ENCODE measurements at places on chromosomes 4 and X.

DNA sequence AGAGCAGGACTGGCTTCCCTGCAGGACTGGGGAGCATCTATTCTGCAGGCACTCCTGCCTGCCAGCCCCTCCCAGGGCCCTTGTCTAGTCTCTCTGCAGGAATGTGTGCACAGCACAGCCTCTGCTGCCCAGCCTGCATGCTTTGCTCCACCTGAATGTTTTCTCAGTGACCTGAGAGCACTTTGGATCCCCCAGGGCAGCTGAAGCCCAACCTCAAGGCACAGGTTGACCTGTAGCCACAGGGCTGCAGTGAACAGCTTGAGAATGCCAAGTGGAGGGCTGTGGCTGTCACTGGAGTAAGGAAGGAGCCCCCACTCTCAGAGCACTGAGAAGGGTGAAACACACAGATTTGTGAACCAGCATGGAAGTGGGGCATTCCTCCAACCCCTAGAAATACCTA, 760.2 kb downstream of the STIM2 start:
- no peak for DNase-seq

DNA sequence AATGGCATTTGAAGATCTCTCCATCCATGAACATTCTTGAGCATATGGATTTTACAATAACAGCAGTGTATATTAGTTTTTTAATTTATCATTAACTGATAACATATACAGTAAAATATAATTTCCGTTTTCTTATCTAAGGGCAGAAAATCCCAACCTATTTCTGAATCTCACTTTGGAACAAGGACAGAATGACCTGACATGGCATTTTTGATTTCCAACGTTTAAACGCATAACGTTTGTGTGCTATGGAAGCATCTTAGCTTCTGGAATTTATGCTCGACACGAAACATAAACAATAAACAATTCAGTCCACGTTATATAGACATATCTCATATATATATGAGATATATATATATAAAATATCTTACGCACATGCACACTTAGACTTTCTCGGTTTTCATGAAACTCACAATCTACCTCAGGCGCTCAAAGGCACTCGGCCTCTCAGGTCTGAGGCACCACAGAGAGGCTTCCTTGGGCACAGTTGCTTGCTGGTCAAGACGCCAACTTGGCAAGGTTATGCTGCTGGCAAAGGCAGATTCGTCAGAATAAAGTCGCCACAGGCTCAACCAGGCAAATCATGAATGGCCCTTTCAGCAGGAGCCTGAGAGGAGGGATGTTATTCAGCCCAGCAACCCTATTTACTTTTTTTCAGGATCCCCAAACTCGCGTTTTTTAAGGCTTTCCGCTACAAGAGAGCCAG, 1.0 kb upstream of the UGT8 start:
- DNase-seq, result no peak

DNA sequence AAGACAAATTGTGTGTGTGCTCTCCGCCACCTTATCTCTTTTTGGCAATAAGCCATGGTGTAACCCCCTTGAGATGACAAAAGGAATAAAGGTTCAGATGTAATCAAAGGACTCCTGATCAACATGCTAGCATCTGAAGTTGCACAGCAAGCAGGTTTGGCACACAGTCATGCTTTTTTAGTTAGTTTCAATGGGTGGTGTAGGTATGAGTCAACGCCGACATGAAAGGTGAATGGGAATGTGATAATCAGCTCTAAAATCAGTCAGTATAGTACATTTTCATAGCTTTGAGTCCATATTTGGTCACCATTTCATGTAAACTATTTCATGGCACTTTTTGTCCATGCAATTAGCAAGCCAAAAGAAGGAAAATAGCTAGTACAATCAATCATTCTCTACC, 50.4 kb upstream of the ETNPPL start:
- DNase-seq, result no peak

DNA sequence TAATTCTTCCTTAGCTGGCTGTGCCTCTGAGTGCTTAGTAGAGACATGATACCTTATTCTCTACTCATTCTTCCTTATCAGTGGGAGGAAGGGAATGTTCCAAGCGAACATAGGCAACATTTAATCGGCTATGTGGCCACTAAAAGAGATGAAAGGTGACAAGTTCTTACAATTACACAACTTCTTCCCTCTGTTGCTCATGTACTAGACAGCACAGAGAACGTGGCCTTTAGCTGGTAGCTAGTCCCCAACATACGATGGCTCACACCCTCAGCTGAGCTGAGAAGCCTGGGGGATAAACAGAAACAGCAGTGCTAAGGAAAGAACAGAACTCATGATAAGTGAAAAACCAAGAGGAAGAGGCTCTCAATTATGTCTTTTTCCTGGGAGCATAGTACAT, 52.2 kb downstream of the APOO start:
- DNase-seq, result no peak

DNA sequence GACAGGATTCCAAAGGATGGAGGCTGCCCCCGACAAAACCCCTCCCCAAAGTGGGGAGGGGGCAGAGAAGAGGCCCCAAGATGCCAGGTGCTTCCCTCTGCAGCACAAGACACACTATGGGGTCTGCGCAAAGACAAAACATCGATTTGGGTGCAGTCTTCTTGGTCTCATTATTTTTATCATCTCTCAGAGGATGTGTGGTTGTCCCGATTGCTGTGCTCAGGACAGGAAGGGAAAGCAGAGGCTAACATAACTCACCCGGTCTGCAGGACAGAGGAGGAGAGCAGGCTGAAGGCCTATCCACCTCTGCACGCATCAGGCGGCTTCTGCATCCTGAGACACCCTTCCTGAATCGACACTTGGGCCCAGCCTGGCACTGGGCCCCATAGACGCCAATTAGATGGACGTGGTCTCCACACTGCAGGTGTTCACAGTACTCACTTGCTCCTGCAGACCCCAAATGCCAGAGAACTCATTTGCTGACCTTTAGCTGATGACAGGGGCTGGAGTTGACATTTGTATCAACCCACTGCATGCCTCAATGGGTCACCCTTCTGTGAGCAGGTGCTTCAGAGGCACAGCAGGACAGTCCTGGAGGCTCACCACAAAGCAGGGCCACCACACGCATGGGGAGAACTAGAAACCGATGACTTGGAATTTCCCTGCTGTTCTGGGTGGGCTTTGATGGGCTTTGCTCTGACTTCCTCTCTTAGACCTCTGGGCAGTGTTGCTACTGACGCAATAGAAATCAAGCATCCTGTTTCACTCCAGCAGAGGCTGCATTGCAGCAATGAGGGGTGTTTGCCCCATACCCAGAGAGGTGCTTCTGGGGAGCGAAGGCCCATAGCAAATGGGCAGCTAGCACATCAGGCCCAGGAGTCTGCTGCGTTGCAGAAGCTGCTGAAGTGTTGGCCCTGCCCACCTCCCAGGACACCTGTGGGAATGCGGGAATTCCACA, 96.3 kb upstream of the ENPP6 start:
- no peak for DNase-seq

GRCh38 chr4:108396900-108397497, 223.4 kb upstream of the RPL34 start:
- DNase-seq, result no peak

GRCh38 chr4:7734651-7735260, 204.9 kb downstream of the AFAP1 start:
- DNase-seq, result no peak

DNA sequence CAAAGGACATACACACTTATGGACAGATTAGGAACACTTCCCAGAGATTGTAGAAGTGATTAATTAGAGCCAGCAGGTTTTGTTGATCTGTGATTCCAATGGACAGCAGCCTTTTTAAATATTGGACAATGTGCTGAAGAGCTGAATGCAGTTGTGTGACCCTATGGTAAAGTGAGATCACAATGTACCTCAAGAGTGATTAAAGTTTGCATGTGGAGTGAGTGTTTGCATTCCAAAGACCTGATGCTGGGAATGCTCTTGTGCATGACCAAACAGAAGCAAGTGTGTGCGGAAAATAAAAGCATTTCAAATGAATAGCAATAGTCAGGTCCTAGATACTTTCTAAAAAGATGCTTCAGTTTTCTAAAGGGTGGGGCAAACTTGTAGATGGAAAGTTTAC, 154.1 kb downstream of the BANK1 start:
- no peak for DNase-seq

DNA sequence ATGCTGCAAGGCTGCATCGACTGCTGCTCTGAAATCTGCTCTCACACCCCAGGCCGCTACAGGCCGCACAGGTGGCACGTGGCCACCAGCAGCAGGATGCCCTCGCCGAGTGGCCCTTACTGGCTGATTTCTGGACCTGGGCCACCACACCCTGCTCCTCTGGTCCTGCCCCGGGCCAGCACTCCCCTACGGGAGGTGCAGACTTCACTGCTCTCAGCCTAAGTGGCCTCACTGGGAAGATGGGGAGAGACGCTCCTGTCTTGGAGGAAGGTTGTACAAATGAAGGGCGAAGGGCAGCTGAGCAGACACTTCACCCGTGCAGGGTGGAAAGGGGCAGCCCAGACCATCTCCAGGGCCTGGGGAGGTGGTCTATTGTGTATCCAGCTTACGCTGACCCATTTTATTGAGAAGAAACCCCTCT, 72.5 kb downstream of the ACOX3 start:
- DNase-seq, result no peak

DNA sequence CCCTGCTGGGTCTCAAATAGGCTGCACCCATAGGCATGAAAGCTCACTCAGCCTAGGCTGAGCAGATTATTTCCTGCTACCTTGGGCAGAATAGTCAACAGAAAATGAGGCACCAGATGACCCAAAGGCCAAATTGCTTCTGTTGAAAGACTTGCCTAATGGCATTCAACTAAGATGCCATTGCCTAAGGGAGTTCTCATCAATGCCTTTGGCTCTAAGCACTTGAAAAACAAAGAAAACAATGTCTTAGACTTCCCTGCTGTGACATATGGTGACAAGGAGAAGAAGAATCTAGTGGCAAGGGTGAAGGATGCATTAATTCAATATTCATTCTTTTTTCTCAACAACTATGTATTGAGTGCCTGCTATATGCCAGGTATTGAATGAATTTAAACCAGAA, 25.7 kb upstream of the PCDH19 start:
- DNase-seq, result no peak

DNA sequence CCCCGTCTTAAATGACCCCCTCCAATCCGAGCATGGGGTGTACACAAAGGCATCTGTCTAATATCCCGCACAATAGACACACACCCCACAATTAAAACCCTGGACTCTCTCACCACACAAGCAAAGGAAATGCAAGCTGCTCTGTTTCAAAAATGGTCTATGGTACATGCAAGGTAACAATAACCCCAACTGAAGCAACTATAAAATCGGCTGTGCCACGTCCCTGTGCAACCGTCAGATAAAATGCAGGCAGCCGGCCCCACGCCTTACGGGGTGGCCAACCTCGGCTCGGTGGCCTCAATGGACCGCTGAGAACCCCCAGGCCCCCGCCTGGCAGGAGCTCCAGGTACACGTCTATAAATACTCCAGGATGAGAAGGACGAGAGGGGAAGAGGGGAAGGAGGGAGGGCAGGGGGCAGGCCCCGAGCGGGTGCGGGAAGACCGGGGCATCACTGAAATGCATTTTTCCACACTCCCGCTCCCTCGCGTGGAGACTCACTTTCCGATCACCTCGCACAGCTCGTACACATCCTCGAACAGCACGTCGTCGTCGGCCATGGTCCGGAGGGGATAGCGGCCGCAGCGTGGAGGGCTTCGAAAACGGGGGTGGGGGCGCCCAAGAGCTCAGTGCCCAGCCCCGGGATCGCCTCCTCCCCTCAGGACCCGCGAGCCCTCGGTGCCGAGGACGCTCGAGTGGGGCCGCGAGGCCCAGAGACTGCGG, 763 bp downstream of the CASK start:
- no peak for DNase-seq

- DNase-seq, result no peak
These were observed 49.4 kb downstream of the RHOH start for GRCh38 chr4:40246011-40246900.

GRCh38 chrX:21802054-21802670, 37.3 kb upstream of the MBTPS2 start:
- no peak for DNase-seq

DNA sequence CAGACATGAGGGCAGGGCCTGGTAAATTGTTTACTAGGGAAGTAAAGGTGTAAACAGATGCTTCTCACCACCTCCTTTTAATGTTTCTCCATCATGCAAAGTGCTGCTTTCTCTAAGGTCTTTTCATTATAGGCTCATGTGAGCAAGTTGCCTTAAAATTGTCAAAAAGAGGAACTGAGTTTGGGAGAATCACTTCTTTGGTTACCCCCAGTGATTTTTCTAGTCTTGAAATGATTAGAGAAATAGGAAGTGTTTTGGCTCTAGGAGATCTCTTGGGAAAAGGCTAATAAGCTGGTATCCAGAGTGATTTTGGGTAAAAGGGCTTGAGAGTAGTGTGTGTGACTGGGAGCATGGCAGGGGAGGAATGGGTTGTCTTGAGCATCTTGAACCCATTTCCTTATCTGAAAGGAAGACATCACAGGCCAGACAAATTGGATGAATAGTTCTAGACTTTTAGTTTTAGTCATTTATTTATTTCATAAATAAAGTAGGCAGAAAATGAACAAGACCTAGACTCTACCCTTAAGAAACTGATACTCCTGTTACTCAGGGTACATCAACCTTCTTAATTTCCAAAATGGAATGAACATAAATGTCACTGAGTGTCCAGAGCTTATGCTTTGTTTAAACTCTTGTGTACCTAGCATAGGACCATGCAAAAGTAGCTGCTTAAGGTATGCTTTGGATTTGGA, 14.2 kb downstream of the GRPR start:
- no peak for DNase-seq

DNA sequence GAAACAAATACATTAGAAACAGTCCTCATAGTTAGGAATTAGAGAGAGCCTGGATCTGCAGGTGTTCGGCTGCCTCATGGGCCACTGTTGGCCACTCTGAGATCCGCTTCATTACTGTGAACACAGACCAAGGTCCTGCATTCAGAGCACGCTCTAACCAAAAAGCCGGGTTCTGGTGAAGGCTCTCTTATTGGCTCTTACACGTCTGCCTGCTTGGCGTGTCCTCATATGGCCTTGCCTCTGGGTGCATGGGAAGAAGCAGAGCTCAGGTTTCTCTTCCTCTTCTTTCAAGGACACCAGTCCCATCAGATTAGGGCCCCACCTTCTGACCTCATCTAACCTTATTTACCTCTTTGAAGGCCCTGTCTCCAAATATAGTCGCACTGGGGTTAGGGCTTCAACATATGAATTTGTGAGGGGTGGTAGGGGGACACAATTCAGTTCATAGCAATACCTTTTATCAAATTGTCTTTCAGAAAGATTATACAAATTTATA, 37.1 kb upstream of the ELF2 start:
- DNase-seq, result no peak

Data from GM04504 (cell line).